ENCODE measurements at places on chromosomes 11 and 22.

- H3K27ac ChIP-seq, result no peak overlapping the region
- no peak overlapping the region for H3K4me3 ChIP-seq
- H3K36me3 ChIP-seq, result peaks cover 60% of the 10 kb centered on the region
- no peaks in the 10 kb centered on the region for H3K27me3 ChIP-seq
- H3K4me1 ChIP-seq, result no peaks in the 10 kb centered on the region
- DNase-seq, result no peak
Observed at GRCh38 chr11:114449845-114450244, 10.6 kb downstream of the REXO2 start.

DNA sequence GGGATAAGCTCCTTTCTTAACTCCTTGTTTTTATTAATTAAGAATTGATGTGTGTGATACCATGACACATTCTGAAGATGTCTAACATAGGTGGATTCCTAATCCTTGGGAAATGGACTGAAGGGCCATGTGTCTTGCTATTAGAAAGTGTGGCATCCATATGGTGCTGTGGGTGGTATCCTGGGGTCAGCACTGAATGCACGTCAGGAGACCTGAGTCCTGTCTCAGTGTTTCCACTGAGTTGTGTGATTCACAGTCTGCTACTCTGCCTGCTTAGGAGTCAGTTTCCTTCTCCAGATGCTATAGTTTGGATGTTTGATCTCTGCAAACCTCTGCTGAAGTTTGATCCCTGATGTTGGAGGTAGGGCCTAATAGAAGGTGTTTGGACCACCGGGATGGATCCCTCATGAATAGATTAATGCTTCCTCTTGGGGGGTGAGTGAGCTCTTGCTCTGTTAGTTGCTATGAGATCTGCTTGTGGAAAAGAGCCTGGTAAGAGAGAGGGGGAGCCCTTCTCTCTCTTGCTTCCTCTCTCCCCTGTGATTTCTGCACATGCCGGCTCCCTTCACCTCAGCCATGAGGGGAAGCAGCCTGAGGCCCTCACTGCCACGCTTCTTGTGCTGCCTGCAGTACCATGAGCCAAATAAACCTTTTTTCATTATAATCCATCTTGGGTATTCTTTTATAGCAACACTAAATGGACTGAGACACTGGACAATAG, 666.5 kb downstream of the NTM start:
- peaks cover 43% of the 10 kb centered on the region for H3K27me3 ChIP-seq
- H3K4me1 ChIP-seq, result peaks cover 10% of the 10 kb centered on the region
- no peak overlapping the region for H3K27ac ChIP-seq
- H3K4me3 ChIP-seq, result no peak overlapping the region
- H3K36me3 ChIP-seq, result no peaks in the 10 kb centered on the region

- peaks cover 29% of the 10 kb centered on the region for H3K4me1 ChIP-seq
- H3K27ac ChIP-seq, result no peak overlapping the region
- no peak overlapping the region for H3K4me3 ChIP-seq
- H3K36me3 ChIP-seq, result no peaks in the 10 kb centered on the region
Observed at GRCh38 chr22:40036126-40036525, 41.4 kb downstream of the FAM83F start.

GRCh38 chr11:1195682-1196515, 27.0 kb upstream of the MUC5B start:
- H3K27me3 ChIP-seq, result no peaks in the 10 kb centered on the region
- no peaks in the 10 kb centered on the region for H3K36me3 ChIP-seq
- H3K4me3 ChIP-seq, result no peak overlapping the region

DNA sequence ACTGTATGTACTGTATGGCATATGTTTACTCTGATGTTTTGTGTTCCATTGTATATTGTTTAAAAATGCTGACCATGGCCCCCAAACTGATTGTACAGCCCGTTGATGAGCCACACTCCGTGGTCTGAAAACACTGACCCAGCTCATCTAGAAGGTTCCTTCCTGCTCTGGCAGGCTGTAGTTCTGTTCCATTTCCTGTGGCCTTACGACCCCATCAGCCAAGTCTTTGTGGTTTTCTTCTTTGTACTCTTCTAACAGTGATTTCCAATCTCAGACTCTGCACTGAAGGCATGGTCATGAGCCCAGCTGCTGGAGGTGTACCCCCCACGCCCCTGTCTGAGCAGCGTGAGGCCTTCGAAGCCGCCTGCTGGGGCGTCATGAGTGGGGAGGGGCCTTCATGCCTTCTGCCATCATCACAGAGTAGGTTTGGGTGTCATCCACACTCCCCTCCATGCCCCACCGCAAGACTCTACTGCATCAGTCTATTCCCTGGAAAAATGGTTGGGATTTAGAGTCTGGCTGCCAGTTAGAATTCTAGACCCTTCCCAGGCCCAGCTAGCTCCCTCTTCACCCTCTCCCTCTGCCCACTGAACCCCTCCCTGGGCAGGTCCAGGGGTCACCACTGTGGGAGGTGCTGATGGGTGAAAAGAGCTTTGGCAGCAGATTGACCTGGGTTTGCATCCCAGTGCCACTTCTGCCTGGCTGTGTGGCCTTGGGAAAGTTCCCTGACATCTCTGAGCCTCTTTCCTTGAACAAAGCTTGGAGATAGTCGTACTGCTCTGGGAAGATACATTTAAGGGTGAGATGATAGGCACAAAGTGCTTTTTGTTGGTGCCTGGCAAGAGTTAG, 11.3 kb upstream of the C11orf96 start:
- H3K4me3 ChIP-seq, result no peak overlapping the region
- no peaks in the 10 kb centered on the region for H3K36me3 ChIP-seq
- no peak overlapping the region for H3K27ac ChIP-seq
- peaks cover 8% of the 10 kb centered on the region for H3K27me3 ChIP-seq
- H3K4me1 ChIP-seq, result peaks cover 27% of the 10 kb centered on the region
- DNase-seq, result no peak

GRCh38 chr11:18849406-18849805, 57.8 kb upstream of the PTPN5 start:
- no peaks in the 10 kb centered on the region for H3K36me3 ChIP-seq
- no peak for DNase-seq
- H3K27ac ChIP-seq, result no peak overlapping the region
- no peak overlapping the region for H3K4me3 ChIP-seq
- no peaks in the 10 kb centered on the region for H3K4me1 ChIP-seq

DNA sequence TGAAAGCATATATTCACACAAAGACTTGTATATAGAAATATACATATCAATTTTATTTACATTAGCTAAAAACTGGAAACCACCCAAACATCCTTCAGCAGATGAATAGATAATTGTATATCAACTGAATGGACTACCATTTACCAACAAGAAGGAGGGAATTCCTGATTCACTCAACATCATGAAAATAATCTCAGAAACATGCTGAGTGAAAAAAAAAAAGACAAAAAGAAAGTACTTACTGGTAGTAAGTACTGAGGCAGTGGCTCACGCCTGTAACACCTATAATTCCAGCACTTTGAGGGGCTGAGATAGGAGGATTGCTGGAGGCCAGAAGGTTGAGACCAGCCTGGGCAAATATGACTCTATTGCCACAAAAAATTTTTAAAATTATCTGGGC, 7.4 kb upstream of the IPO7 start:
- DNase-seq, result no peak
- no peak overlapping the region for H3K27ac ChIP-seq
- H3K4me1 ChIP-seq, result peaks cover 8% of the 10 kb centered on the region

GRCh38 chr11:61777234-61778090, 14.9 kb downstream of the TMEM258 start:
- peaks cover 47% of the 10 kb centered on the region for H3K4me1 ChIP-seq
- H3K36me3 ChIP-seq, result peaks cover 6% of the 10 kb centered on the region
- H3K27me3 ChIP-seq, result peaks cover 3% of the 10 kb centered on the region
- no peak overlapping the region for H3K4me3 ChIP-seq
- H3K27ac ChIP-seq, result peak overlapping the region; percentile 39
- peak; percentile 52 for DNase-seq

DNA sequence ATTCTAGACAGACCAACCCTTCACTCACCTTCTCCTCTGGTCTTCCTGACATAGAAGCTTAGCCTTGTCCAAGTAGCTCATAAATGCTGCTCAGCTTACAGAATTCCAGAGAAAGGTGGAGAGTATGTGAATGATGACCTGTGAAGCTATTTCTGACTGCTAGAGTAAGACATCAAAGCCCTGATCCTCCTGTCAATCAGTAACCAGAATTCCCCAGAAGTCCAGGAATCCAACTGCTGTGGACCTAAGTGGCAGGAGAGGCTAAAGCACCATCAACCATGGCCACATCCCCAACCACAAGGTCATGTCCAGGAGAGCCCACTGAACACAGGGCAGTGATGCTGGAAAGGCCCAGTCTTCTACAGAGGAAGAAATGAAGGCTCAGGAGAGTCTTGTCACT, 2.6 kb downstream of the OR51G2 start:
- peaks cover 6% of the 10 kb centered on the region for H3K4me1 ChIP-seq
- no peaks in the 10 kb centered on the region for H3K36me3 ChIP-seq
- H3K27ac ChIP-seq, result no peak overlapping the region
- DNase-seq, result no peak
- H3K4me3 ChIP-seq, result no peak overlapping the region

GRCh38 chr11:122784325-122784955, 53.9 kb upstream of the CRTAM start:
- H3K4me3 ChIP-seq, result no peak overlapping the region
- peaks cover 27% of the 10 kb centered on the region for H3K4me1 ChIP-seq
- no peaks in the 10 kb centered on the region for H3K36me3 ChIP-seq

GRCh38 chr22:37235897-37236607, 8.0 kb downstream of the RAC2 start:
- DNase-seq, result no peak
- H3K27ac ChIP-seq, result no peak overlapping the region
- no peaks in the 10 kb centered on the region for H3K36me3 ChIP-seq
- H3K4me1 ChIP-seq, result peaks cover 24% of the 10 kb centered on the region

- no peaks in the 10 kb centered on the region for H3K27me3 ChIP-seq
- H3K36me3 ChIP-seq, result peaks cover 21% of the 10 kb centered on the region
- peak overlapping the region; percentile 88 for H3K27ac ChIP-seq
- no peak overlapping the region for H3K4me3 ChIP-seq
- DNase-seq, result no peak
Observed at GRCh38 chr11:47499614-47500013, 50.7 kb upstream of the RAPSN start.

GRCh38 chr22:27757928-27758525, 43.5 kb downstream of the MN1 start:
- H3K4me1 ChIP-seq, result peaks cover 12% of the 10 kb centered on the region
- DNase-seq, result no peak
- peaks cover 21% of the 10 kb centered on the region for H3K27me3 ChIP-seq
- peaks cover 6% of the 10 kb centered on the region for H3K36me3 ChIP-seq

- no peak overlapping the region for H3K4me3 ChIP-seq
- peaks cover 100% of the 10 kb centered on the region for H3K4me1 ChIP-seq
- no peak for DNase-seq
- peaks cover 25% of the 10 kb centered on the region for H3K36me3 ChIP-seq
- peak overlapping the region; percentile 94 for H3K27ac ChIP-seq
- peaks cover 3% of the 10 kb centered on the region for H3K27me3 ChIP-seq
Observed at GRCh38 chr11:64760759-64761420, 1.1 kb upstream of the PYGM start.

- DNase-seq, result no peak
- H3K4me1 ChIP-seq, result peaks cover 33% of the 10 kb centered on the region
Observed at GRCh38 chr11:66580803-66581202, 12.1 kb downstream of the CCDC87 start.

DNA sequence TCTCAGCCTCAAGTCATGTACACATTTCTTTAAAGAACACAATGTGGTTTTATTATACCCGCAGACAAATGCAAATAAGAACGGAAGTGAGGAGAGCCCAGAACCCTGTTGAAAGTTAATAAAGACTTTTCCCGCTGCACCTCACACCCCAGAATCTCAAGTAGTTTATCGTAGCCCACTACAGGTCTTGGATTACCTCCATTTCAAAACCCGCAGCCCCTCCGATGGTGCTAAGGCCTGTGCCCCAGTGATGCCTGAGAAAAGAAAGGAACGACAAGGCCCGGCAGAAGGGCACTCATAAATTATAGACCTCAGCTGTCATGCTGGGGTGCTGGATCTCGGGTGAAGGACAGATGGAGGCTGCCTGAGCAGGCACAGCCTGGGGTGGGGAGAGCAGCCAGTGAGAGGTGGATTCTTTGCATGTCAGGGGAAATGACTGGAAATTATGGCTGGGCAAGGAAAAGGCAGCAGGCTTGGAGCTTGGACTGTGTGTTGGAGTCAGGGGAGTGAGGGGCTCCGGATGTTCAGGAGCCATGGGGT, 354.1 kb downstream of the NTM start:
- no peaks in the 10 kb centered on the region for H3K36me3 ChIP-seq
- H3K27me3 ChIP-seq, result peaks cover 4% of the 10 kb centered on the region
- DNase-seq, result peak; percentile 21
- H3K4me3 ChIP-seq, result no peak overlapping the region

GRCh38 chr11:20360650-20361049, 2.9 kb upstream of the HTATIP2 start:
- H3K27ac ChIP-seq, result no peak overlapping the region
- H3K4me1 ChIP-seq, result peaks cover 12% of the 10 kb centered on the region
- no peak for DNase-seq
- H3K27me3 ChIP-seq, result peaks cover 41% of the 10 kb centered on the region
- H3K36me3 ChIP-seq, result no peaks in the 10 kb centered on the region
- H3K4me3 ChIP-seq, result no peak overlapping the region

DNA sequence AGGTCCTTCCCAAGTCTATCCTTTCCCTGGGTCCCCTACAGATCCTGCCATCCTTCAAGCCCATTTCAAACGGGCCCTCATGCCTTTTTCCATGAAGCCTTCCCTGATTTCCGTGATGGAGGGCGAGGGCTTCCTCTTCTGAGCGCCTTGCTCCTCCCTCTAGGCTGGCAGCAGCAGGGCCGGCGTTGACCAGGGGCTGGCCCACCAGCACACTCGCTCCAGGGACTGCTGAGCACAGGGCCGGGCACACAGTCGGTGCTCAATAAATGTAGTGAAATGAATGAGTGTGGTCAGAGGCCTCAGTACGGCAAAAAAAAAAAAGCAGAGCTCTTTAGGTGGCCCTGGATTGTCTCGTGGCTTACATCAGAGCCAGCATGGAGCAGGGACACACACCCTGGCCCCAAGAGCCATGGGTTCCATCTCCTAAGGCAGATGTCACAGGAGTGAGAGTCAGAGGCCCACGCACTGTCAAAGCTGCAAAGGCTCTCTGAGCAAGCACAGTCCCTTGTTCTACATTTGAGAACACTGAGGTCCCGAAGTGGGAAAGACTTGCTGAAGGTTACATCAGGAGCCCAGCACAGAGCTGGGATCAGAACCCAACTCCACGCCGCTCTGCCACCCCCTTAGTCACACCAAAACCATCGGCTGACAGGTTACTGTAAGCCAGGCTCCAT, 3.1 kb downstream of the IL2RB start:
- H3K4me3 ChIP-seq, result no peak overlapping the region
- DNase-seq, result no peak
- H3K27ac ChIP-seq, result no peak overlapping the region

Data from nephron progenitor cell (in vitro differentiated cells).